ENCODE measurements at places on chromosomes 2 and 18.
A peak's percentile ranks its signal among the peaks of the same experiment; 100 is the strongest.

DNA sequence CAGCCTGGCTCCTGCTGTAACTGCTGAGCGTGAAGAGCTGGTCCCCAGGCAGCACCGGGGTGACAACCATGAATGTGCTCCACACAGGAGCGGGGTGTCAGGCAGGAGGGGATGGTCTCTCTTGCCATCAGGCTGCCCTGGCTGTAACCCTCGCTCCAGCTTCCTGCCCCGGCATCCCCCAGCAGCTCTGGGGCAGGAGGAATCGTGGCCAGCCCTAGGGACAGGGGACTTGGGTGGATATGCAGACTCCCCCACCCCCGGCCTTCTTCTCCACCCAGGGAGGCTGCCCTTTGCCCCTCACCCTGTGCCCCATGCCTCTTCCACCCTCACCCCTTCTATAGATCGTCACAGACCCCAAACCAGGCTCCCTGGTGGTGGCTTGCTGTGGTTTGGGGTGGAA lies 69.4 kb upstream of the SMAD7 start:
- H3K27ac ChIP-seq: no peak overlapping the region
- no peaks in the 10 kb centered on the region for H3K36me3 ChIP-seq
- DNase-seq: no peak
- H3K4me3 ChIP-seq: no peak overlapping the region
- peaks cover 5% of the 10 kb centered on the region for H3K4me1 ChIP-seq

- no peaks in the 10 kb centered on the region for H3K27me3 ChIP-seq
- no peak overlapping the region for H3K27ac ChIP-seq
Measured at GRCh38 chr18:79553696-79554095, 125.9 kb upstream of the CTDP1 start.

DNA sequence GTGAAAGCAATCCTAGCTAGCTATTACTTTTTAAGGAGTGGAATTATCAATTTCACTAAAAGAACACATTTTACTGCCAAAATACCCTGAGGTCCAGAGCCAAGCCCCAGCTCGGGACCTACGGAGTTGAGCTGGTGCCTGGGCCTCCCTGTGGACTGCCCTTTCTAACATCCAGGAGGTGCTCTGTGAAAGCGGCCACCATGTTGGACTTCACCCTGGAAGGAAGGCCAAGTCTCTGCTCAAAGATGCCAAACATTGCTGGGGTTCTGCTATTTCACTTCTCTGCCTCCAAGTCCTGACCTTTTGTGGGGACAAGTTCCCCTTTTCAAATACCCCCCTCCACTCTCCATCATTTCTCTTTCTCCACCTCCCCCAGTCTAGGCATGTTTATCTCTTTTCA lies 498.7 kb upstream of the RAB6C start:
- no peak overlapping the region for H3K27ac ChIP-seq
- H3K4me1 ChIP-seq: no peaks in the 10 kb centered on the region
- H3K36me3 ChIP-seq: no peaks in the 10 kb centered on the region

DNA sequence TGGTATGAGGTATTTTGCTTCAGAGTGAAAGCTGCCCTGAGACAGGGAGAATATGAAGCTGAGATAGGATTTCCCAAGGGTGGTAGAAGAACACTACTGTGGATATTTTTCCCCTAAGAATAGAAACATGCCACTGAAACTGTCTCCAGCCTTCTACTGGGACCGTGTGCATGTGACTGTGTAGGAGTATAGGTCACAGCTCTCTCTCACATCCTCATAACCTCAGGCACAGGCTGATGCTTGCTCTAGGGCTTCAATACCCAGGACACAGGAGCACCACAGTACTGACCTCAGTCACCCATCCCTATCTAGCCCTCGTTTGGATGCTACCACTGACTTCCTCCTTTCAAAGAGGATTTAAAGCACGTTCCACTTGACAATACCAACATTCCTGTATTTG lies 67.2 kb downstream of the REV1 start:
- H3K27me3 ChIP-seq: no peaks in the 10 kb centered on the region
- H3K4me1 ChIP-seq: no peaks in the 10 kb centered on the region
- H3K4me3 ChIP-seq: no peak overlapping the region
- no peak for DNase-seq

GRCh38 chr18:28366676-28367075 lies 189.7 kb upstream of the CDH2 start:
- DNase-seq: no peak
- H3K4me3 ChIP-seq: no peak overlapping the region
- no peaks in the 10 kb centered on the region for H3K27me3 ChIP-seq

- DNase-seq: peak; percentile 51
- no peaks in the 10 kb centered on the region for H3K27me3 ChIP-seq
- peaks cover 12% of the 10 kb centered on the region for H3K4me1 ChIP-seq
- H3K27ac ChIP-seq: no peak overlapping the region
- no peak overlapping the region for H3K4me3 ChIP-seq
Measured at GRCh38 chr18:27005589-27005988, 140.1 kb upstream of the AQP4 start.

- no peak overlapping the region for H3K27ac ChIP-seq
- no peak overlapping the region for H3K4me3 ChIP-seq
- peaks cover 13% of the 10 kb centered on the region for H3K4me1 ChIP-seq
- no peaks in the 10 kb centered on the region for H3K27me3 ChIP-seq
- DNase-seq: no peak
Measured at GRCh38 chr2:39995005-39995737, 216.1 kb upstream of the THUMPD2 start.

DNA sequence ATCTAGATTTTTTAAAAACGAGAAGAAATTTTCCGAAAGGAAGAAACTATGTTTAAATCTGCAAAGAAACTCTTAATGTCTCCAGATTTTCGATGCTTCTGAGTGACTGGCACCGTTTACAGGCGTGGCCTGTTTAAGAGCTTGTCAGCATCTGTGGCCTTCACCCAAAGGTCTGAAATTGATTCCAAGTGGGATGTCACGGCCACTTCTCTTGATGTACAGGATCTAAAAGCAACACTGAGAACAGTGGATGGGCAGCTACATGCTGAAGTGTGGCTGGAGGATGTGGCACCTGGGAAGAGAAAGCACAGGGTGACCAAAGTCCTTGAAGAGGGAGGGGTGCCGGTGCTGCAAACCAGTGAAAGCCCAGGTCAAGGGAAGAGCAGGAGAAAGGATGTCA lies 28.0 kb downstream of the EMILIN2 start:
- no peak overlapping the region for H3K4me3 ChIP-seq
- no peak overlapping the region for H3K27ac ChIP-seq
- DNase-seq: no peak

- no peak for DNase-seq
- no peaks in the 10 kb centered on the region for H3K36me3 ChIP-seq
- no peaks in the 10 kb centered on the region for H3K27me3 ChIP-seq
- H3K4me1 ChIP-seq: peaks cover 16% of the 10 kb centered on the region
- H3K4me3 ChIP-seq: no peak overlapping the region
Measured at GRCh38 chr2:100196786-100197494, 54.5 kb upstream of the AFF3 start.

GRCh38 chr18:49499046-49499637 lies 12.1 kb upstream of the C18orf32 start:
- peaks cover 49% of the 10 kb centered on the region for H3K27me3 ChIP-seq
- peak; percentile 33 for DNase-seq

GRCh38 chr2:150378686-150379085 lies 108.8 kb downstream of the RND3 start:
- no peak overlapping the region for H3K27ac ChIP-seq
- DNase-seq: no peak
- peaks cover 3% of the 10 kb centered on the region for H3K4me1 ChIP-seq
- no peaks in the 10 kb centered on the region for H3K27me3 ChIP-seq
- H3K36me3 ChIP-seq: no peaks in the 10 kb centered on the region
- H3K4me3 ChIP-seq: no peak overlapping the region

DNA sequence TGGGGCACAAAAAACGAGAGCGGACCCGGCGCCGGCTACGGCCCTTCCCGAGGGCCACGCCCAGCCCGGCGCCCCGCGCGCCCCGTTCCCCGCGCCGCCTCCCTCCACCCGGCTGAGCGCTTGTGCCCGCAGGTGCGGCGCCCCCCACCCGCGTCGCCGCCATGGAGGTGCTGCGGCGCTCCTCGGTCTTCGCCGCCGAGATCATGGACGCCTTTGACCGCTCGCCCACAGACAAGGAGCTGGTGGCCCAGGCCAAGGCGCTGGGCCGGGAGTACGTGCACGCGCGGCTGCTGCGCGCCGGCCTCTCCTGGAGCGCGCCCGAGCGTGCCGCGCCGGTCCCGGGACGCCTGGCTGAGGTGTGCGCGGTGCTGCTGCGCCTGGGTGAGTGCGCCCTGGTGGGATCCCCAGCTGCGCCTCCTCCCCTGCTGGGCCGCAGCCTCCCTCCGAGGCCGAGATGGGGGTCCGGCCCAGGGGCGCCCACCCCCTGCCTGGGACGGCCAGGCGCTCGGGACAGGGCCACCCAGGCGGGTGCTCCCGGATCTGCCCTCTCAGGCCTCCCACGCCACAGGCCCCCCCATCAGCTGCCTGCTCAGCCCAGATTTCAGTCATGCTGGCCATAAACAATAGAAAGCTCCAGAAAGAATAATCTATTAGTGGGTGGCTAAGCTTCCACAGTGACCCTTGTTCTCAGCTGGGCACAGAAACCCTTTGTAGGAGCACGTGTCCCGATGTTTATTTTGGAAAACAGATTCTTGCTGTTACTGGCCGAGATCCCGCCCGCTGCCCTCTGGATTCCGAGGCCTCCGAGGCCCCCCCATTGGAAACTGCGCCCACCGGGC lies 997 bp downstream of the BOK start:
- peaks cover 35% of the 10 kb centered on the region for H3K27me3 ChIP-seq
- H3K4me1 ChIP-seq: peaks cover 5% of the 10 kb centered on the region
- no peak overlapping the region for H3K27ac ChIP-seq
- H3K36me3 ChIP-seq: no peaks in the 10 kb centered on the region
- H3K4me3 ChIP-seq: peak overlapping the region; percentile 65

GRCh38 chr18:58983260-58984155 lies 118.8 kb downstream of the ZNF532 start:
- H3K36me3 ChIP-seq: no peaks in the 10 kb centered on the region
- H3K27ac ChIP-seq: no peak overlapping the region
- no peaks in the 10 kb centered on the region for H3K27me3 ChIP-seq
- no peaks in the 10 kb centered on the region for H3K4me1 ChIP-seq

- H3K27ac ChIP-seq: no peak overlapping the region
- no peaks in the 10 kb centered on the region for H3K4me1 ChIP-seq
- no peak for DNase-seq
Measured at GRCh38 chr2:237637429-237638135, 10.2 kb downstream of the LRRFIP1 start.

GRCh38 chr2:138829326-138829919 lies 49.2 kb upstream of the NXPH2 start:
- no peak overlapping the region for H3K27ac ChIP-seq
- H3K4me1 ChIP-seq: no peaks in the 10 kb centered on the region
- no peaks in the 10 kb centered on the region for H3K27me3 ChIP-seq

DNA sequence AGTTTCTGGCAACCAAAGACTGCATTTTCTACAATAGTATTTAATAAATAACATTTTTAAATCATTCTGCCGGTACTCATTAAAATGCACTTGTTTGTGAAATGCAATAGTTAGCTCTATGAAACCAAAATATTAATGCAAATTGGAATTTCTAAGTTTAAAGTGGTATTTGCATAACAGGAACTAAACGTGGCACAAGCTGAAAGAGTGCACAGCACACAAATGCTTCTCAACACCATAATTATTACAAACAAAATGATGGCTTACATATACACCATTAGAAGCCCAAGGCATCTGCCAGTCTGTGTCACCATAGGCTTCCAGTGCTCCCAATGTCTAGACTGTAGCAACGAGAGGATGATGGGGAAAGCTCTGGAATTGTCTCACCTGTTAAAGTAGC lies 280.5 kb downstream of the TCF4 start:
- no peak overlapping the region for H3K27ac ChIP-seq
- DNase-seq: no peak
- H3K27me3 ChIP-seq: no peaks in the 10 kb centered on the region
- peaks cover 5% of the 10 kb centered on the region for H3K4me1 ChIP-seq

- no peak overlapping the region for H3K27ac ChIP-seq
- H3K36me3 ChIP-seq: no peaks in the 10 kb centered on the region
- no peak overlapping the region for H3K4me3 ChIP-seq
- H3K4me1 ChIP-seq: peaks cover 10% of the 10 kb centered on the region
- no peak for DNase-seq
Measured at GRCh38 chr2:236019434-236019833, 148.8 kb downstream of the GBX2 start.

DNA sequence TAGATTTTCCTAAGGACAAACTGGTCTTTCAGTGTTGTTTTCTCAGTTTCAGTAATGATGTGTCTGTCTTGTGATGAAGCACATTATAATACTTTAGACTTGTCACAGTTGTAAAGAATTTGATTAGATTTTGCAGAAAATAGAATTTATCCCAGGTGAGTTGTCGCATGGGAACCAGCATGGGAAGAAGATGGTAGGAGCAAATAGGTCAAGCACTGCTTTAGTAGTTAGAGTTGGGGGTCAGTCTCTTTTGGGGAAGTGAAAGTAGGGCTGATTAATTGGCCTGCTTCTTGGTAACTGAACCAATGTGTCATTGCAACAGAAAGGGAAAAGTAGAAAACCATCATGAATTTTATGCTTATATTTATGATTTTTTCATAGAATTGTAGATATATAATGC lies 153.2 kb upstream of the MYO3B start:
- no peak overlapping the region for H3K4me3 ChIP-seq
- H3K4me1 ChIP-seq: no peaks in the 10 kb centered on the region
- H3K36me3 ChIP-seq: no peaks in the 10 kb centered on the region
- no peak for DNase-seq
- no peak overlapping the region for H3K27ac ChIP-seq

DNA sequence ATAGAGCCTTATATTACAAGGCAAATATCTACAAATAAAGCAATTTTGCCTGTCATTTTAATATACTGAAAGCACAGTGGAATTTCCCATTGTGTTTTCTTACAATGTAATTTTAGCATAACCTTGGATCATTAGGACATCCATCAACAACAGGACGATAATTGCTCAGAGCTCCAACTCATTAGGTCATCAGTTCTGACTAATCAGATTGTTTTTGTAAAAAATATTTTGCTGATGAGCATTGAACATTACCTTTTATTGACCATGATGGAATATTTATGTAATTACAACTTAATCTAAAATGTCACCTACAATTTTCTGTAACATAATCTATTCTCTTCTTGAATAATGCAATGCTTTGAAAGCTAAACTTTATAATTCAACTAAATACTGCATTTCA lies 215.3 kb upstream of the DSEL start:
- no peak overlapping the region for H3K4me3 ChIP-seq
- no peak for DNase-seq
- no peaks in the 10 kb centered on the region for H3K27me3 ChIP-seq
- H3K27ac ChIP-seq: no peak overlapping the region

DNA sequence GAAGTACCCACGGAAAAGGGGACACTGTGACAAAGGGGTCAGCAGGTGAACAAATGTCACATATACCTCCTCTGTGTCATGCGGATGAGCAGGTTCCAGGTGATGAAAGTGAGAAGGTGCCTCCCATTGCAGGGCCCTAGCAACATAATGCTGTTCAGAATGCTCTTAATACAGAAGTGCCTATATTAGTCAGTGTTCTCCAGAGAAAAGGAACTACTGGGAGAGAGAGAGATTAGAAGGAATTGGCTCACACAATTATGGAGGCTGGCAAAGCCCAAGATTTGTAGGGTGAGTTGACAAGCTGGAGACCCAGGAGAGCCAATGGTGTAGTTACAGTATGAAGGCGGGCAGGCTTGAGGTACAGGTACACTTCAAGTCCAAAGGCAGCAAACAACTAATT lies 98.1 kb upstream of the CDC42EP3 start:
- no peaks in the 10 kb centered on the region for H3K4me1 ChIP-seq
- no peak overlapping the region for H3K4me3 ChIP-seq
- H3K36me3 ChIP-seq: no peaks in the 10 kb centered on the region
- no peak overlapping the region for H3K27ac ChIP-seq
- DNase-seq: no peak
- H3K27me3 ChIP-seq: no peaks in the 10 kb centered on the region

GRCh38 chr18:47795434-47795814 lies 135.0 kb downstream of the SMAD2 start:
- DNase-seq: no peak
- H3K4me3 ChIP-seq: no peak overlapping the region
- H3K27ac ChIP-seq: no peak overlapping the region
- H3K36me3 ChIP-seq: no peaks in the 10 kb centered on the region
- no peaks in the 10 kb centered on the region for H3K4me1 ChIP-seq
- no peaks in the 10 kb centered on the region for H3K27me3 ChIP-seq

Measured in neural progenitor cell (in vitro differentiated cells).